ENCODE measurements at places on chromosomes 12 and 14.
A peak's percentile ranks its signal among the peaks of the same experiment; 100 is the strongest.

- no peak for DNase-seq
These were observed 17.5 kb downstream of the WDR89 start for GRCh38 chr14:63624203-63624602.

- no peak for DNase-seq
These were observed 713 bp downstream of the FRMD6 start for GRCh38 chr14:51652168-51653078.

GRCh38 chr12:3279832-3280231 lies 202.7 kb downstream of the TSPAN9 start:
- DNase-seq, result no peak

- no peak for DNase-seq
These were observed 13.6 kb downstream of the SNRNP35 start for GRCh38 chr12:123471374-123472068.

DNA sequence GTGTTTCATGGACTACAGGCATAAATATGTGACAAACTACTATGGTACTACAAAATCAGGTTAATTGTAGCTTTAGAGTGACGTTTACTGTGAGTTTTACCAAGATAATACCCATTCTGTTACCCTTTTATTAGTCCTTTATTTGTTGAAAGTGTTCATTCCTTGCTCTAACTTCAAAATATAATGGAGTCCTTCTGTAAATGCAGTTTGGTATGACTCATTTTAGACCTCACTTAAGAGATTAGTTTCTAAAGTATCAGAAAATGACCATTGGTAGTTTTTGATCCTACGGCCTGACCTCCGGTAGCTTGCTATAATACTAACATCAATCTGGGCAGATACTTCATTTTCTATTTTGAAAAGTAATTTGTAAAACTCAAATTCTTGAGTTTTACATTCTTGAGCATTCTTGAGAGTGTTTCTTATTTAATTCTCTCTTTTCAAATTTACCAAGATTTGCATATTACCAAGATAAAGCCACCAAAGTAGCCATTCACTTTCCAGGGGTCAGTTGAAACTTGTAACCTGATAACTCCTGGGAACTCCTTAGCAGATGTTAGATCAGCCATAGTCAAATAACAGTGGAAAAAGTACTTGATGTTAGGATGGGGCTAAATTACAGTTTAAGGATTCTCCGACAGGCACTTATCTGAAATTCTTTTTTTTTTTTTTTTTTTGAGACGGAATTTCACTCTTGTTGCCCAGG lies 4.2 kb downstream of the HSPA2 start:
- DNase-seq, result no peak

- no peak for DNase-seq
These were observed 118.8 kb upstream of the DIO3 start for GRCh38 chr14:101442451-101442850.

- DNase-seq, result no peak
These were observed 2.0 kb downstream of the EEA1 start for GRCh38 chr12:92927055-92927435.

DNA sequence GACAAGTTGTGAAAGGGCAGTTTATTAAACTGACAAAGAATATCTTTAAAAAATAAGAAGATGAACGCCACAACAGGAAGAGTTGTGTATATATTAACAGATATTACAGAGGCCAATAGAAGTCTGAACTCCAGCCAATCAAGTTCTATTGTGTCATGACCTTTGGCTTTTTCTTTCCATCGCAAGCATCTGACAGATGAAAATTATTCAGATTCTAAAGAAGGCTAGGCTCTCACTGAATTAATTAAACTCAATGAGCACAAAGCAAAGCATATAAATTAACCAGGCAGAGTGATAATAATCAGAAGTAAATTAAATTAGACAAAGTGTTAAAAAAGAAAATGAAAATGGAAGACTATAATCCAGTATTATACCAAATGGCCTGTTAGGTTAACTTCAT lies 62.0 kb upstream of the PYGL start:
- DNase-seq, result no peak

GRCh38 chr12:57173089-57173488 lies 25.7 kb upstream of the LRP1-AS start:
- peak; percentile 50 for DNase-seq

GRCh38 chr12:11916771-11917170 lies 154.0 kb upstream of the BCL2L14 start:
- no peak for DNase-seq

DNA sequence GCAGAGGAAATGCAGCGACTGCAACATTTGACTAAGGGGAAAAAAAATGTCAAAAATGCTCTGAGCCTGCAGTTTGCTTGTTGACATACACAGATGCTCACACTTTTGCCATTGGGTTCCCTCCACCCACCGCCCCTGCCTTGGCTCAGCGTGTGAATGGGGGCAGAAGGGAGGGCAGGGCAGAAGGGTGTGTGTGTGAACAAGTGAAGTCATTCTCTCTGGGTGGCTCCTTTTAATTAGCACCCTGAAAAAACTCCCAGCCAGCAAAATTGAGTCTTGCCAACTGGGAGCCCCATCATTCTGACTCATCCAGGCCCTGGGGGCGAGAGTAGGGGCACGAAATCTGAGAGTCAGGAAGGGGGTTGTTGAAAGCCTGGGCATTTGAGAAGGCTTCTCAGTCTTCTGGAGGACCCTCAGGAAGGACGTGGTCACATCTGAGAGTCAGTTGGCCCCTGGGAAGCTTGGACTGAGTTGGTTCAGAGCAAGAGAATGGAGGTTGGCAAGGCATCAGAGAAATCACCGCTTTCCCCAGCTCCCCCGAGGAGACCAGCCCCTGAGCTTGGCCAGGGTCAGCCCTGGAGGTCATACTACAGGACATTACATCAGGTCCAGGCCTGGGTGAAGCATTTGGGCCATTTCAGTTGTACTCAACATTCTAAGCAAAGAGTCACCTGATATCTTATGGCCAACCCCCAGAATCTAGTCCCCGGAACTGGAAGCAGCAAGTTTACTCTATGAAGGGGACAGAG lies 22.7 kb upstream of the KRT78 start:
- DNase-seq, result no peak

DNA sequence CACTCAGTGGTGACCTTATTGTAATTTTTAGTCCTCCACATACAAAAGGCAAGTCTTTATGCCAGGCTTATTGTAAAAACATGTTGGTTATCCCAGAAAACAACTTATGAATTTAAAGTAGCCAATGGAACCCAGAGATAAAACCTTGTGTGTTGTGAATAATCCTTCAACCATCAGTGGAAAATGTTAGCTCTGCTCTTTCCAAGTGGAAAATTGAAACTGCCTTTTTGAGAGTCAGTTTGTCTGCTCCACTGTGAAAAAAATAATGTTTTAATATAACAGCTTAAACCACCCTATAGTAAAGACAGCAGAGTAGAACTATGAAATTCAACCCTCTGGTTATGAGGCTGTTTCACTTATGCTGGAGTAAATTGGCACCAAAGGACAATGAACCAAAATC lies 112.0 kb downstream of the TTLL5 start:
- DNase-seq, result no peak

DNA sequence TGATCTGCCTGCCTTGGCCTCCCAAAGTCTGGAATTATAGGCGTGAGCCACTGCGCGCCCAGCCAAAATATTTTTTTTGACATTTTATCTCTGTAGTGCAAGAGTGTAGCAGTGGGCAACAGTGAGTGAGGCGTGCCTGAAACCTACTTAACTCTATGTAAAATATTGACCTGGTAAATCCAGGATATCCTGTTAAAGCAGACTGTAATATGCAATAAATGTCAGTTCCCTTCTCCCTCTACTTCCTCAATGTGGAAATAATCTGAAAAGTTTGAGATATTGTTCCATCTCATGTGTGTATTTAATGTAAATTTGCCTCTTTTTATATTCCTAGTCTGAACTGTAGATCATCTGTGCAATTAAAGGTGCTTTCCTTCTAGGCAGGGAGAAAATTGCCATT lies 9.5 kb upstream of the CDK17 start:
- no peak for DNase-seq

DNA sequence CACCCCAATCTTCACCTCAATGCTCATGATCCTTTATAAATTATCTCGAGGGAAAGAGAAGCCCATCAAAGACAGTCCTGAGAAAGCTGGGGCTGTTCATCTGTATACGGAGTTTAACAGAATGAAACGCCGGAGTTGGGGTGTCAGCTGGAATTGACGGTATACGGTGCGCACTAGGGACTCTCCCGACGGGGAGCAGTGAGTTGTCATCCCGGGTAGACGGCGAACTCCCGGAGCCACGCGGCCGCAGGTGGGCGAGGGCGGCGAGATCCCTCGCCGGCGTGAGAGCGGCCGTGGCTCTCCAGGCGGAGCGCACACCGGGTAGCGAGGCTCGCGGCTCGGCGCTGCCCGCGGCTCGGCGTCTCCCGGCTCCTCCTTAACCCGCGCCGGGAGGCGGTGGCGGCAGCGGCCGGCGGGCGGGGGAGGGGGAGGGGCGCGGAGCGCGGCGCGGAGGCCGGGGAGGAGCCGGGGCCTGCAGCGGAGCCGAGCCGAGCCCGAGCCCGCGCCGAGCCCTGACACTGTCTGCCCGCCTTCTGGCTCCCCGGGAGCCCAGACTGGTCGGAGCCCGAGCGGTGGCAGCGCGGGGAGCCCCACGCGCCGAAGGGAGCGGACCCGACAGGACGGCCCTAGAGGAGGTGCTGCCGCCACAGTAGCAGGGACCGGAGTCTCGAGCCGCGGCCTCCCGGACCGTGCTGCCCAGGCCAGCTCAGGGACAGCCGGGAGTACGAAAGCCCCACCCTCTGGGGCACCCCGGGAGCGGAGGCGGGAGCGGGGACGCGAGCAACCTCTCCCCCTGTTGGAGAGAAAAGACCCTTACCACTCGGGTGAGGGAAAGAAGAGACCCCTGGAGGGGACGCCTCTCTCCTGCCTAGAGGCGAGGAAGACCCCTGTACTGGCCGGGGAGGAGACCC lies at the start of gene FOXJ2:
Gene FOXJ2 (plus strand): TSS at position 475 of the 911 bp plus-strand sequence. CDS start 7,117 bp downstream, outside the sequence.
- DNase-seq, result peak; percentile 52

- DNase-seq, result no peak
These were observed 359.8 kb downstream of the FOXG1 start for GRCh38 chr14:29126361-29126760.

DNA sequence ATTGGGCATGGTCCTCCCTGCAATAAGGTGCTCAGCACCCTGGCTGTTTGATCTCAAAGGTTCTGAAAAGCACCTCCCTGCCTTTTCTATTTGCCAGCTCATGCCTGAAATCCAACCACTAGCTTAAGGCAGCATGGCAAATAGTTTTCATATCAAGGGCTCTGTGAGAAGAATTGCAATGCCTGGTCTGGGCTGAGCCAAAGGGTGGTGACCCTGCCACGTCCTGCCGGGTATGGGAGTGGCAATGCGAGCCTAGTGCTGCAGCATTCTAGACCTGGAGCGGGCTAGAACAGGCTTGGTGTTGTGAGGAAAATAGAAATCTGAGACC lies 2.3 kb upstream of the SCNN1A start:
- no peak for DNase-seq

DNA sequence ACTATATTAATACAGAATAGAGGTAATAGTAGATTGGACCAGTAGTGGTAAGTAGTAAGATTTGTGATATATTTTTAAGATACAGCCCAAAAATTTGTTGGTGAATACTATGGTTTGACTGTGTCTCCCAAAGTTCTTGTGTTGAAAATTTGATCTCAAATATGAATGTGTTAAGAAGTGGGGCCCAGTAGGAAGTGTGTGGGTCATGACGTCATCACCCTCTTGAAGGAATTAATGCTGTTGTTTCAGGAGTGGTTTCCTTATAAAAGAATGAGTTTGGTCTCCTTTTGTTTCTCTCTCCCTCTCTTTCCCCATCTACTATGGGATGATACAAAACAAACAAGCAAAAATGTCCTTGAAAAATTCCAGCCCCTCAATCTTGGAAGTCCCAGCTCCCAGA lies 16.3 kb downstream of the LUM start:
- DNase-seq, result no peak

DNA sequence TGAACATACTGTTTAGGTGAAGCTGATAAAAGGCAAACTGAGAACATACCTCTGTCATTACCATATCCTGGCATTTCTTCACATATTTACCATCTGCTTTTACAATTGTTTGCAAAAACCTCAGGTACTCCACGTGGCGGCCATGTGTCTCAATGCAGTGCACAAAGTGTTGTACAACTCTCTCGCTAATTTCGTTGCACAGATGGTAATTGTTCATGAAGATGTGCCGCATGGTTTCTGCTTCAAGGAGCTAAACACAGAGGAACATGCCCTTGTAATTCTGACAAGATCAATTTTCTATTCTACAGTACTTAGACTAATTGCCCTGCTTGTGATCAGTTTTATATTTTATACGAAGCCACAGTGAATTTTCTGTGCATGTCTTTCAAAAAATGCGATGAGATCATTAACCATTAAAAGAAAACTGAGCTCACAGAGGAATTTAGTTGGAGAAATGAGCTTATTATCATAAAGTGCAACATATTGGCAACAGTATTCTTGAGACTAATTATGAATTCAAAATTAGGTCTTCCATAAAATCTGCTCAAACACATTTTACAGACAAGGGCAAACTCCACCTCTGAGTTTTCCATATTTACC lies 233.8 kb downstream of the ITPR2 start:
- DNase-seq, result no peak

DNA sequence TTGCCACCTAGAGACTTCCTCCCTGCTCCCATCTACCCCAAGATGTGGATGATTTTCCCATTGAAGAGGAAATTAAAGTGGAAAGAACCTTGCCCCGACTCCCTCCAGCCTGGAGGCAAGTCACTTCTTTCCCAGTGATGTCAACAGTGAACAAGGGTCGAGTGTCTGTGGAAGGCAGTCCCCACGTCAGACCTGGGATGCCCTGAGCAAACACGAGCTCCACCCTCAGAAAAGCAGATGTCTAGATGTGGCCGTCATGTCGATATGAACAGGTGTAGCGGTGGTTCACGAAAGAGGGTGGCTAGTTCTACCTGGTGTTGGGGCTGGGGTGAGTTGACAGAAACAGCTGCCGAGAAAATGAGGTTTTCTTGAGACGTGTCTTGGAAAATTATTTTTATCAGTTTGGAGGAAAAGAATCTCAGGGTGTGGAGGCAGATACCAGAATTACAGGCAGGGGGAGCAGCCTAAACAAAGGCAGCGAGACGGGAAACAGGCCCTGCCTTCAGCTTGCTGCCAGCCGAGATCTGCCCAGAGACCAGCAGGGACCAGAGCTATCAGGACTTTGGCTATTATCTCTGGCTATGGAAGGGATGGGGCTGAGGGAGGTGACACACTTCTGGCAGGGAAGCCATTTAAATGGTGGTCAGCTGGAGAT lies 25.9 kb downstream of the SYNDIG1L start:
- DNase-seq, result no peak

- no peak for DNase-seq
These were observed 656 bp downstream of the RAB21 start for GRCh38 chr12:71755146-71755892.
